ENCODE measurements at places on chromosomes 5 and 9.

DNA sequence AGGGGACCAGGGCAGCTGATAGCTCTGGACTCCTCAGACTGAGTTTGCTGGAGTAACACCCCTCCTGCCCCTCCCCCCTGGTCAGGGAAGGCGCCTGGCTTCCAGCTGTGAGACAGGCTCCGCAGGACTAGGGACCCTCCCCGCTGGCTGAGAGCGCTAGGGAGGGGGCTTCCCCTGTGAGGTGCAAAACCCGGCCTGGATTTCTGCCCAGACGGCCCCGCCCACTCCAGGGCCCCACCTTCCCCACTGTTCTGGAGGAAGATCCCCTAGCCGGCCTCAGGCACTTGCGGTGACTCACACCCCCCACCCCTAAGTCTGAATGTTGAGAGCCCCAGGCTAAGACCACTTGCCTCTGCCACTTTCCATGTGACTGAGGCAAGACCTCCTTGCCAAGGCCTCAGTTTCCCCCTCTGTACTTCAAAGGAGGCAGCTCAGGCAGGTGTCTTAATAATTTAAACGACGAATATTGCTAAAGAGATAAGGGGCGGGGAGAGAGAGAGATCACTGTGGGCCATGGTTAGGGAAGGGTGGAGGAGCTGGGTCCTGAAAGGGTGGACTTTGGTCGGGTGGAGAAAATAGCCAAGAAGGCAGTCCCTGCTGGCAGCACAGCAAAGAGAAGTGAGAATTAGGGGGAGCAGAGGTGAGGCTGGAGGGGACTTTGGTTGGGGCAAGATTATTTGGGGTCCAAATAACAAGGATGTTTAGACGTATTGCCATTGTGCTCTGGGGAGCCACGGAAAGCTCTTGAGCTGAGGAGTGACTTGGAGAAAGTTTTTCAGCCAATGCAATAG is 1.0 kb upstream of the DAB2IP start:
- DNase-seq = peak; percentile 30

- no peak for DNase-seq
These were observed 746.1 kb upstream of the CDH6 start for GRCh38 chr5:30447431-30447830.

DNA sequence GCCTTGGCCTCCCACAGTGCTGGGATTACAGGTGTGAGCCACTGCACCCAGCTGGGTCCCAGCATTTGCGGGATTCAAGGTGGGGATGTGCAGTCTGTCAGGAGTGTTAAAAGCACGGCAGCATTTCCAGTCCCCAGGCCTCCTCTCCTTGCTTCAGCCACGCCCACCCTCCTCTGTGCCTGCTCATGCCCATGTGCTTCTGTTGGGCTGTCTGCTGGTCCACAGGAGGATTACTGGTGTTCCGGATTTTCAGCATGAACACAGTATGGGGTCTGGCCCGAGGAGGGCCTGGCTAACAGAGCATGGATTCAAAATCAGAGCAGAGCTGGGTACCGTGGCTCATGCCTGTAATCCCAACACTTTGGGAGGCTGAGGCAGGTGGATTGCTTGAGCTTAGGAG is 5.5 kb downstream of the ARRDC1 start:
- DNase-seq = no peak

DNA sequence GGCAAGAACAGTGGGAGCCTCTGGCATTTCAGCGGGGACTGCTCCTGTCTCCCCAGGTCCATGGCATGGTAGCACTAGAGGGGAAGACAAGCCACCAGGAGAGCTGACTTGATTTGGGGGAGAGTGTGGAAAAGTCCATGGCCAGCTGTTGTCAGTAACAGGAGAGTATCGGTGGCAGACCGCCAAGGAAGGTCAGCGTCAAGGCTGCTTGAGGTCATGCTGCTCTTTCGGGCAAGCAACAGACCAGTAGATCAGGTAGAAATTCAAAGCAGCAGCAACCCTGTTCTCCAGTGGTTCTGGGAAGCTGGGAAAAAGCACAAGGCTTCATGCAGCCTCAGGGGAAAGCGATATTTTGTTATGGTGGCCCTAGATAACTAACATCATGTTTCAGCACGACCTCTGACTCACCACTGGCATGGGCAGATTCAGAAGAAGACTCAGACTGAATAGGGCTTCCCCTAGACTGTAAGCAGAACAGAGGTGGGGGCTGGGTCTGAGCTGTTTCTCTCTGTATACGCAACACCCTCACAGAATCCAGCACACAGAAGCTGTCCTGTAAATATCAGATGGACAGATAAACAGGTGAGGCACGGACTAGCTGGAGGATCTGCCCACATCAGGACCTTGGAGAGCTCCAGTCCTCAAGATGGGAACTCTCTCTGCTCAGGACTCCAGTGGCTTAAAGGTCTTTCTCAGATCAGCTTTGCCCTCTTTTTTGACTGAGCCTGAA is 35.2 kb upstream of the PLEKHG4B start:
- DNase-seq = peak; percentile 39

DNA sequence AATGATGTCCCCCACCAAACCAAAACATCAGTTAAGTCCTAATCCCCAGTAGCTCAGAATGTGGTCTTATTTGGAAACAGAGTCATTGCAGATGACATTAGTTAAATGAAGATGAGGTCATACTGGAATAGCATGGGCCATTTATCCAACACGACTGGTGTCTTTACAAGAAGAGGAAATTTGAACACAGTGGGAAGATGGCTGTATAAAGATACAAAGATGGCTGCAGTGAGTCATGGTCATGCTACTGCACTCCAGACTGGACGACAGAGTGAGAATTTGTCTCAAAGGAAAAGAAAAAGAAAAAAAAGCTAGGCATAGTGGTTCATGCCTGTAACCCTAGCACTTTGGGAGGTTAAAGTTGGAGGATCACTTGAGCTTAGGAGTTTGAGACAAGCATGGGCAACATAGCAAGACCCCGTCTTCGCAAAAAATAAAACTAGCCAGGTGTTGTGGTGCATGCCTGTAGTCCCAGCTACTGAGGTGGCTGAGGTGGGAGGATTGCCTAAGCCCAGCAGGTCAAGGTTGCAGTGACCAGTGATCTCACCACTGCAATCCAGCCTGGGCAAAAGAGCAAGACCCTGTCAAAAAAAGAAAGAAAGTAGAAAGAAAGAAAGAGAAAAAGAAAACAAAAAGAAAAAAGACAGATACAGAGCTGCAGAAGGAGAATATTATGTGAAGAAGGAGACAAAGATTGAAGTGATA is 130.0 kb upstream of the CDKN2B start:
- no peak for DNase-seq

GRCh38 chr9:91817493-91818224 is 132.4 kb downstream of the ROR2 start:
- peak; percentile 73 for DNase-seq

DNA sequence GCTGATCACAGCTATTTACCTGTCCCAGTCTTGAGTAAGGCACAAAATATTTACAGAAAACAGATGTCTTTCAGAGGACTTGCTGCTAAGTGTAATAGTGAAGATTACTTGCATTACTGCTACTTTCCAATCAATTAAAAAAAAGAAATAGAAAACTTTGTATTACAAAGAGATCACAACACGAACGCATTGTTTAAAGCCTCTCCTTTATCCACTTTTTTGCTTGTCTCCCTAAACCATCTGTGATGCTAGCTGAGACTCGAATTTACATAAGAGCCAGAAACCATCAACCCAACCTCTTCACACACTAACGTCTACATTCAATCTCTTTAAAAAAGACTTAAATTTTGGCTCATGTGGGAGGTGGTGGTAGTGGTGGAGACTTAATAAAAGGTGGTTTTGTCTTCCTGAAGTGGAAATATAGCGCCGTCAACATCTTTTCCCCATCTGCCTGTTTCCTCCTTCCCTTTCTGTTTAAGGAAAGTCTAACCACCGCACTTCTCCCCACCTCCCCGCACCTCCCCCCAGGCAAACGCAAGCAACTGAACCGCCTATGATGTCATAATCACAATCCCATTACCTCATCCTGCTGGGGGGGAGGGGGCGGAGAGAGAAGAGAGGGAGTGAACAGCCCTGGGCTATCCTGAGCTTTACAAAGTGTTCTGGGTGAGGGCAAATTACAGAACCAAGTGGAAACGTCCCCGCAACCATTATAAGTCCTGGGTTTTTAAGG is 948 bp upstream of the FAM53C start:
- no peak for DNase-seq

- no peak for DNase-seq
These were observed 15.3 kb downstream of the ALDH7A1 start for GRCh38 chr5:126579716-126580115.

DNA sequence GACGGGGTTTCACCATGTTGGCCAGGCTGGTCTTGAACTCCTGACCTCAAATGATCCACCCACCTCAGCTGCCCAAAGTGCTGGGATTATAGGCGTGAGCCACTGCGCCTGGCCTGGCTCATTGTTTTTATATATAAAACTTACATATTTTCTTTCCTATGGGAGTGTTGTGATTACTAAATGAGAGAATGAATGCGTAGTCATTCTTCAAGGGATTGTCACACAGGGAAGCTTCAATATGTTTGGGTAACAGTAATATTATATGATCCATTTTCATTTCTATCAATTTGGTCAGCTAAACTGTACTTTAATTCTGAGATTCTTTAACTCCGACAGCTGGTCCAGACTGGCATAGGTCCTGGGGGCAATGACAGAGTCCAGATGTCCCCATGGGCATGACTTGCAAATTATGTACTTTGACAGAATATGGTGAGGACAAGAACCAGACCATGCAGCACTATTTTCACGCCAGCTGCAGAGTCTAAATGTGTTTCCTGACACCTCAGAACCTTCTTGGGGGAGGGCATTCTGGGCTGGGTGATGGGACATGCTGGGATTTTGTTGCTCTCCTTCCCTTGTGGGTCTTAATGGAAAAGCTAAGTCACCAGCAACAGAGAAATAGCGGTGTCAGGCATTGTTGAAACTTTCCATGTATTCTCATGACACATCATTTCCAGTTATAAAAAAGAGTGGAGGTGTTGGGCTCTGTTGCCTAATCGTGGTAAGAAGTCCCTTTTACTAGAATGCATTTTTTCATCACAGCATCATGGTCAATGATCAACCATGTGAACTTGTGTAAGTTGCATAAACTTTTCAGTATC is 40.9 kb upstream of the TNC start:
- peak; percentile 19 for DNase-seq

DNA sequence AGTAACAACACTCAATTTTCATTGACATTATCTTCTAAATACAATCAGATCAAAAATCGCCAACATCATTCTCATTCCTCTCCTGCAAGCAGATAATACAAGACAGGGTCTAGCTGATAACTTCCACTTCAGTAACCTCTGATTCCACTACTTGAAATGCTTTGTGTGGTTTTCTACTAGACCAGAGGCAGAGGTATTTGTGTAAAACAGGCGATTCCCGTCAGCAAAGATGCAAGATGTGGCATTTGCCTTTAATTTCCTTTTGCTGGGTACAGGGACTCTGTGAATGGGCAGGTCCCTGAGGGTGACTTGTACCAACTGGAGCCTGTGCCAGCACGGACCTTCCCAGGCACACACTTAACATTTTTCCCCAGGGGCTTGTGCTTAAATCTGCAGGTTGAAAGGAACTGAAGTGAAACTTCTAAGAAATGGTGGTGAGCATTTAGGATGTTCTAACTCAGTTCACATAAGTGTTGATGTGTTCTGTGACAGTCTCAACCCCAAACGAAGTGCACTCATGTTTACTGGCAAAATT is 625.5 kb upstream of the WWC1 start:
- DNase-seq = no peak

DNA sequence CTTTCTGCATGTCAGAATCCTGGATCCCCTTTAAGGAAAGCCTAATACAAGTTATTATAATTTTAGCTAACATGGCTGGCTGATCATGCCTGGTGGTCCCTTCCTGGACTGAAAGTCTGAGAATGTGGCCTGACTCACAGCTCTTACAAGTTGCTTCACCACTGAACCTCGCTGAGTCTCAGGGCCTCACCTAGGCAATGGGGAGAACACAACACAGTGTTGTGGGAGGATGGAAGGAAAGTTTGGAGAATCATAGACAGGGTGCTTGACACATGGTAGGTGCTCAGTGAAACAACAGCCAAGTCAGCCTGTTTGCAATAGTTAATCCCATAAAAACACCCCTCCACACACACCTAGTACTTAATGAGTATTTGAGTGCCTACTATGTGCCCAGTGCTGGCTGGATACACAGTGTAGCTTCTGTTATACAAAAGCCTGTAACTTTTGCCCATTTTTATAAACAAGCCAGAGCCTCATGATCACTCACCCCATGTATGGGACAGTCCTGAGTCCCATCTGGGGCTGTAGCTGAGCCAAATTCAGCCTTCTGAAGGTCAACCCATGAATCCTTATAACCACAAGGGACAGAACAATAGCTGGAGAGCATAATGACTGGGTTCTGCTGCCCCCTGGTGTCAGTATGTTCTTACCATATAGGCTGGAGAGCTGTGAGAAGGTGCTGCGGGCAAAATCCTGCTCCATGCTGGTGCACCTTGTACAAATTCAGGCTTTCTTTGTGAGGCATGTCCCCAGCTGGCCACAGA is 3.9 kb downstream of the ACSL6 start:
- DNase-seq = peak; percentile 71

DNA sequence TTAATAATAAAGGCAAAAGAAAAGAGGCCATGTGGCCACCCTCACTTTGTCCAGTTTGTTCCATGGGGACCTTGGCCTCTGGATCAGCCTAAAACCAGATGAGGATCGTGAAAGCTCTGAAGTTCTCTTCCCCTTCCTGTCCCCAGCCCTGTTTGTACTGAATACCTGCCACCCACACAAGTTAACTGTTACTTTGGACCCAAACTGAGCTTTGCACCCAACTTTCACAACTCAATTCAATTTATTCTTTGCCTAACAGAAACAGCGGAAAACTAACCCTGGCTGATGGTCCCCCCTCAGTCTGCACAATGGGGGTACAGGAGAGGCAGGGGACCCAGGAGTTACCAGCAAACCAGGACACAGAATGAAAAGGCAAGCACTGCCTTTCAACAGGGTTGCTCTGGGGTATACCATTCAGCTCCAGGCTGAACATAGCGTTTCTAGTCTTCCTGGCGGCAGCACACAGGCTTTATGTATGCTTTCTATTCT is 28.2 kb downstream of the ABCA1 start:
- no peak for DNase-seq

GRCh38 chr5:6652025-6652424 is 18.8 kb downstream of the SRD5A1 start:
- DNase-seq = no peak

- no peak for DNase-seq
These were observed 49.3 kb downstream of the CSNK1G3 start for GRCh38 chr5:123561230-123561629.

Measured in astrocyte of the spinal cord (primary cell).